ENCODE measurements at places on chromosomes 11 and 22. TPM values are rescaled to one million over a fixed set of nuclear protein-coding genes. Genes with fewer than 3 reads are reported as not detected.

DNA sequence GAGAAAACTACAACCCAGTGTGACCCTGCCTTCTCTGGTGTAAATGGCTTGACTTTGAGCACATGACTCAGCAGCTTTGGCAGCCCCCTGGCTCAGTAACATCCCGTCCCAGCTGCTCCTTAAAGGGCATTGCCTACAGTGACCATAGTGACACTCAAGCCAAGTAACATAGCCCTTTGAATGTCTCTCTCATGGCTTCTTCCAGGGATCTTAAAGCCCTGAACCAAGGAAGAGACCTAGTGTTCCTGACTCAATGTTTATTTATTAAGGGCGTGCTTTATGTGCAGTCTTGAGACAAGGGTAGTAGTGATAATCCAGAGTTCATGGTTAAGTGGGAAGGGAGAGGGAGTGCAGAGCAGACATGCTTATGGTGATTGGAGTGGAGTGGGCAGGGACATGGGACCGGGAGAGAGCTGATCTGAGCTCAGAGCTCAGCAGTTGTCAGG is 125.7 kb downstream of the PARVA start:
- DNase-seq = no peak

DNA sequence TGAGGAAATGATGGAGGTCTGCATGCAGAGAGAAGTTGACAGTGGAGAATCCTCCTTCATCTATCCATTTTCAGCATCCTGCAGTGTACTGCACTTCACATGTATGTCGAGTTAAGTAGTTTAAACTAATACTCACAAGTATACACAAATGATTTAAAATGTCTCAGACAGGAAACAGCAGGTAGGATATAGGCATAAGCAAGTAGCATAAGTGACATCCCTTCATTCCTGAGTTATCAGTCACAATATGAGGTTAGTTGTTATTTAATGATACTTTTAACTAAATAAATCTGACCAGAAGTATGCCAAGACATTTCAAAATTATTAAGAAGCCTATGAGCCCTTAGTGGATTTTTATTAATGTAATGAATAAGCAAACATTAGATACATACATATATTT is 37.4 kb downstream of the MTMR2 start:
- DNase-seq = no peak

GRCh38 chr11:105701098-105701497 is 91.2 kb downstream of the GRIA4 start:
- DNase-seq = no peak

- DNase-seq = peak; percentile 58
These were observed 255.1 kb downstream of the TTC28 start for GRCh38 chr22:28424427-28425080.

GRCh38 chr11:45093761-45094455 is 52.5 kb upstream of the PRDM11 start:
- no peak for DNase-seq

- DNase-seq = peak; percentile 85
These were observed 6.0 kb downstream of the RNF169 start for GRCh38 chr11:74754507-74755252.

GRCh38 chr11:10728154-10728553 is 22.9 kb upstream of the CTR9 start:
- DNase-seq = no peak

- DNase-seq = no peak
These were observed 906 bp upstream of the NAA40 start for GRCh38 chr11:63937713-63938478.

CARD18 gene
- total RNA-seq = not detected

SYT12 gene
- total RNA-seq = not detected

DBX1 gene
- total RNA-seq = not detected

Data from fibroblast of the aortic adventitia (primary cell).